ENCODE measurements at places on chromosomes 1 and 21.

DNA sequence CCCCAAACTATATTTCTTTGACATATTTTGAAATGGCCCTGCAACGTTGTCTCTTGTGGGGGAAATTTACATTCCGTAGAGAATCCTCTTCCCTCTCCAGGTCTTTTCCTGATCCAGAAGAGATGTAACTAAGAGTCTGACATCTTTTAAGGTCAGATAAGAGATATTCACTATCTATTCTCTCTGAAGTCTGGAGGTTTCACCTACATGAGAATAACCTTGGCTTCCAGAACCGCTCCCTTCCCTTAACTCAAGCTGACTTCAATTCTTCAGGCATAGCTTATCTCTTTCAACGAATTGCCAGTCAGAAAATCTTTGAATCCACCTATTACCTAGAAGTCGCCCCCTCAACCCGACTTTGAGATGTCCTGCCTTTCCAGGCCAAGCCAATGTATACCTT lies 9.9 kb downstream of the FCRLB start:
- no peak for DNase-seq

GRCh38 chr1:10479296-10479695 lies 4.5 kb downstream of the PEX14 start:
- DNase-seq, result no peak

- DNase-seq, result no peak
These were observed 767.1 kb upstream of the PRMT6 start for GRCh38 chr1:106289265-106289928.

- no peak for DNase-seq
These were observed 54.4 kb upstream of the JAK1 start for GRCh38 chr1:65020774-65021173.

GRCh38 chr21:46437096-46437498 lies 21.6 kb upstream of the DIP2A start:
- DNase-seq, result no peak

GRCh38 chr21:15978215-15978738 lies 248.5 kb downstream of the USP25 start:
- no peak for DNase-seq

GRCh38 chr1:108962681-108963051 lies 618 bp downstream of the CLCC1 start:
- DNase-seq, result no peak

GRCh38 chr1:20124456-20125057 lies 5.2 kb upstream of the PLA2G2D start:
- DNase-seq, result no peak

- no peak for DNase-seq
These were observed 420 bp upstream of the VPS13D start for GRCh38 chr1:12229386-12229834.

DNA sequence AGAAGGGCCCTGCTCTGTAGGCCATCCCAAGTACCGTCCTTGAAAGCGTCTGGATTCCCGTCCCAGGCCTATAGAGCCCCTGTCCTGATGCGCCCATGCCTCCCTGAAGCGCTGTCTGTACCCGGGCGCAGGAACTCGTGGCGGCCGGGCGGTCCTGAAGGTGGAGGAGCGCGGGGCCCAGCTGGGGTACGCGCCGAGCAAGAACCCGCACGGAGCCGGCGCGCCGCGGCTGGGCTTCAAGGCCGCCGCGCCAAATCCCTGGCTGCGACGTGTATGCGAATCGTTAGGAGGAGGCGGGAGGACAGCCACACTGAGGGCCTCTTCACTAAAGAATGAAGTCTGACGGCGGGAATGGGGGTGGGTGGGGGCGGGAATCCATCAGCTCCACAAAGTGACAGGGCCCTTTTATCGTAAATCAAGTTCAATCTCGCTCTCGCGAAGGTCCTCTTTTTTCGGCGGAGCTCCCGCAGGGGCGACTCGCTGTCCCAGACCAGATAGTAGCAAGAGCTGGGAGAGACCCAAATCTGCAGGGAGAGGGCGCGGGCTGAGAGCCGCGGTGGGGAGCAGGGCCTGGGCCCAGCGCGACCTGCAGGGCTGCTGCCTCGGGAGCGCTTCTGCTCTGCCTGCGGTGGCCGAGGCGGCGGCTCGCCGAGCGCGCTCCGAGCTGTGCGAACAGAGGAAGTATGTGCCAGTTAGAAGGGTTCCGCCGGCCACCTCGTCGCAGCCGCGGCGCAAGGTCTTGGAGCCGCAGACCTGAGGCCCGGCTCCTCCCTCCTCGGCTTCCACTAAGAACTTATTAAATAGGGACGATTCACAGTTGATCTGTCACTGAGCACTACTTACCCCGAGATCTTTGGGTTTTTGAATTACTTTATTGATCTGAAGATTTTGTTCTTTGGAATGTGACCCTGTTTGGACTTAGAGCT lies 10.4 kb downstream of the BARHL2 start:
- DNase-seq, result no peak

DNA sequence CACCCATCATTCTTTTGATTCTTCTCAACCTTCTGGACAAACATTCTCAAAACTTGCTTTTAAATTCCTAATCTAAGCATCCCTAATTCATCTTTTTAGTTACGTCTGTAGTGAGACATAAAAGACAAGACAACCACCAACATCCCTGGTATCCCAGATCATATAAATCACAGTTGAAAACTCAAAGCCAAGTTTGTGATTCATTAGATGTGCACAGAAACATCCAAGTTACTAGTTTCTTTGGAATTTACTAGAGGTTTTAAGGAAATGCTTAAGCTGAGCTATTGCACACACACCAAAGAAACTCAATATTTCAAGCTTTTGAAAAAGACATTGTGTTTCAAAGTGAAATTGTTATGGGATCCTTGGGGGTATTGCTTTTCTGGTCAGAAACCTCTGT lies 47.6 kb downstream of the ATP6V1G3 start:
- DNase-seq, result no peak

- DNase-seq, result no peak
These were observed 456.5 kb downstream of the KIF26B start for GRCh38 chr1:245611251-245611650.

DNA sequence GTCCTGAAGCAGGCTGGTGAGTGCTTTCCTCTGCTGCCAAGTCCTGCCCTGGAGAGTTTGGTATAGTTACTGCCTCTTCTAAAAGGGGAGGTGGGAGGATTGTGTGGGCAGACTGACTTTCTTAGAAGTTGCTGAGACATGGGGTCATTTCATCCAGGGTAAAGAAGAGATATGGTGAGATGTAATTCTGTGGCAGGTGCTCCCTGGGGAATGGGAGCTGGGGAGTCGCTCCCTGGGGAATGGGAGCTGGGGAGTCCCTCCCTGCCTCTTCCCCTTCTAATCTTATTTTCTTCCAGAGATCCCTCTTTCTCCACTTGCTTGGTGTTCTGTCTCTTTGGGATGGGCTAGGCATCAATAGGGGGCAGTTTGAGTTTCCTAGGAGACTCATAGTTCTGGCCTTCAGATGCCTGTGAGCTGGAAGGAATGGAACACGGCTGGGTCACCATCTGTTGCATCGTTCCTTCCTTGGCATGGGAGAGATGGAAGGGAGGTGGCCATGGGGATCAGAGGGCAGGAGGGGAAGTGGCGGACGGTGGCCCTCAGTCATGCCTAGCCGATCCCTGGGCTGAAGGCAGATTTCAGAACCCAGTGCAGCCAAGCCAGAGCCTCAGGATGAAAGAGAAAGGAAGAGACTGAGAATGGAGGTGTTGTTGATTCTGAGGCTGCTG lies 59.0 kb downstream of the NFASC start:
- no peak for DNase-seq

- DNase-seq, result no peak
These were observed 37.3 kb downstream of the CDC7 start for GRCh38 chr1:91537987-91538304.

Data from stimulated activated CD4-positive, alpha-beta T cell treated with anti-CD3 and anti-CD28 coated beads, Interleukin-1b, Interleukin-23, amount 100 ng/mL, for 1 hour (primary cell).